ENCODE measurements at places on chromosomes 6 and 20.

DNA sequence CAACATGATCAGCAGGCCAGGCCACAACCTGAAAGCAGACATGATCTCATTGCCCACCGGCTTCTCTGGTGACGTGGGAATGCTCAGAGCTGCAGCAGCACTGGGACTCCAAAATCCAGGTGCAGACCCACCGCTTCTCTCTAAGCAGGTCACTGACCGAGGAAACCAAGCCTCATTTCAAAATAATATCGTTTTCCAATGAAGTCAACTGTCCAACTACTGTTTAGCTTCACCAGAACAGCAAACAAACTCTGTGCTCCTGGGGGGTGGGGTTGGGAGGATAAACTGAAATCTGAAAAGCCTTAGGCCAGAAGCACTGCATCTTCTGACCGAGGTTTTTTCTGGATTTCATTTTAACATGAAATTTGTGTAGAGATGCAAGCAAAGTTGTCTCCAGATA lies at the start of gene GPLD1:
Gene GPLD1, minus strand, starts transcription at position 109 of the 400 bp plus-strand sequence. Its CDS starts 67 bp downstream, at position 42.
- no peak for DNase-seq

DNA sequence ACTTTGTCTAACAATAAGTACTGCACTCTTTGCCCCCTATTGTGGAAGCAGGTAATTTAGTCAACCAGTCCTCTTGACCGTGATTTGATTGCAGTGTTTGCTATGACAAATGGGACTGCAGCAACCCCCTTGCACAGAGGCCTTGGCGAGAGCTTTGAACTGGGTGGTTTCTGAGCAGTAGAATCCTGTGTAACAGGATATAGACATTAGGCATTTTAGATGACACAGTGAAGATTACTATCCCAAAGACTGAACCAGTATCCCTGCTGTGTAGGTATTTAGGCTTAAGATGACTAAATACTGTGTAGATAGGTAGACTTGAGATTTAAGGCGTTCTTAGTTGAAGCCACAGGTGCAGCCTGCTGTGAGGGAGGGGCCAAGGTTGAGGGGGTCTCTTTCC lies 9.9 kb downstream of the DNMT3B start:
- no peak for DNase-seq

DNA sequence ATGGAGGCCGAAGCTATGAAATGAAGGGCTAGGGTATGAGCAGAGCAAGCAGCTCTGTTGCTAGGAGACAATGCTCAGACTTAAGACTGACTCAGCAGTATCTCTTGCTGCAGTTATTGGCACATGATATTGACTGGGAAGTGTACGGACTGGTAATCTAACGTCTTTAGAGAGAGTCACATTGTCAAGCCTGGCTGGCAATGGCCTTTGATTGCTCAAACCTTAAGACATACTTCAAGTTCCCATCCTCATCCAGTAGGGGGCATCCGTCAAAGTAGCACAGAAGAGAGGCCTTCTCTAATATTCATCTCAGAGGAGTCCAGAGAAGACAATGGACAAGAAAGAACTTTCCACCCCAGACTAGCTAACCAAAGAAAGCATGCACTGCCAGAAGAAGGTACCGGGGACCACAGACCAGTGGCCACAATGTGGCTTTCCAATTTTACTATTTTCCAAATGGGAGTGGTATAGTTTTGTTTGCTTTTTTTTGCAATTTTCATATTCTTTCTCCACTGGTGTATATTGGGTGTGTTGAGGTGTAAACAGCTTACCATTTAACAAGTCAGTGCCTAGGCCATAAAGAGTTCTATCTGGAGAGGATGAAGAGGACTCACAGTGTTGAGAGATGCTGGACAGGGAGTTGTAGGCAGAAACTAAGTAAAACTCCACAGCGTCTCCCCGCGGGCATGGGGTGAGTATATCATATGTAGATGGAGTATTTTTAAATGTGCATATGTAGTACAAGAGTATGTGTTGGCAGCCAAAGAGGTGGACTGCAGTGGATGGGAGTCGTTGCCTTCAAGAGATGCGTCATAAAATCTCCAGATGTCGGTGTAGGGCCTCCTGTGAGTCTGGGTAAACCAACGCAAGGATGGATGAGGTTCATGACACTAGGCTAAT lies 36.7 kb downstream of the LRFN2 start:
- peak; percentile 8 for DNase-seq

GRCh38 chr6:4295058-4295782 lies 159.8 kb upstream of the ECI2 start:
- no peak for DNase-seq

GRCh38 chr6:112041535-112041934 lies 12.4 kb upstream of the CCN6 start:
- DNase-seq: no peak

DNA sequence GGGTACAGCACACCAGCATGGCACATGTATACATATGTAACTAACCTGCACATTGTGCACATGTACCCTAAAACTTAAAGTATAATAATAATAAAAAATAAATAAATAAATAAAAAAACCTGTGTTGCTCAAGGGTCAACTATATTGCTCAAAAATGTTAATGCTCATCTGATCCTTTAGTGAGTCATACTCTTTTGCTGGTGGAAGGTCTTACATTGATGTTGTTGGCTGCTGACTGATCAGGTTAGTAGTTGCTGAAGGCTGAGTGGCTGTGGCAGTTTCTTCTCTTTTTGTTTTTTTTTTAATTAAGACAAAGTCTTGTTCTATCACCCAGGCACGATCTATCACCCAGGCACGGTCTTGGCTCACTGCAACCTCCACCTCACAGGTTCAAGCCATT lies 29.6 kb upstream of the SMIM26 start:
- no peak for DNase-seq

DNA sequence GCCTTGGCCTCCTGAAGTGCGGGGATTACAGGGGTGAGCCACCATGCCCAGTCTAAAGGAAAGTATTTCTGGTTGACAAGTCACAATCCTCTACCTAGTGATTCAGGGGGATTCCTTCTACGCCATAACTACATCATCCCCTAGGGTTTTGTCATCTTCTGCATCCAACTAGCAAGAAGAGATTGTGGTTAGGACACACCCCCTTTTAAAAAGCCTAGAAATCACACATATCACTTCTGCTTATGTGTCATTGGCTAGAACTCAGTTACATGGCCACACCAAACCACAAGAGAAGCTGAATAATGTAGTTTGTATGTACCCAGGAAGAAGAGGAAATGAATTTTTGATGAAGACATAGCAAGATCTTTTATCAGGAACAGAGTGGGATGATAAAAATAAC lies 14.7 kb upstream of the CHD6 start:
- no peak for DNase-seq

- no peak for DNase-seq
Measured at GRCh38 chr6:44771647-44772415, 384.3 kb downstream of the CDC5L start.

DNA sequence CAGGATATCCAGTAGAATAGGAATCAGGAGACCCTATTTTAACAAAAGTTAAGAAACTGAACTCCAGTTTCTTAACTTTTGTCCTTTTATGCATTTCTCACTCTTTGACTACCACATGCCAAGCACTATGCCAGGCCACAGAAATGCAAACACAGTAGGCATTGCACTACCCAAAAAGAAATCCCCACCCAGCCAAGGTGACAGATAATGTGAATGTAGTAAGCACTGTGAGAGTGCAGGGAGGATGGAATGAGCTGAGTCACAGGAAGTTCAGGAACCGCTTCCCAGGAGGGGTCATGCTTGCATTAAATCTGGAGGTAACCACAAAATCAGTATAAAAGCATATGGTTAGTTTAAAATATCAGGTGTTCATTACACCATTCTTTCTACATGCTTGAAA lies 20.1 kb upstream of the FAM83C start:
- no peak for DNase-seq

DNA sequence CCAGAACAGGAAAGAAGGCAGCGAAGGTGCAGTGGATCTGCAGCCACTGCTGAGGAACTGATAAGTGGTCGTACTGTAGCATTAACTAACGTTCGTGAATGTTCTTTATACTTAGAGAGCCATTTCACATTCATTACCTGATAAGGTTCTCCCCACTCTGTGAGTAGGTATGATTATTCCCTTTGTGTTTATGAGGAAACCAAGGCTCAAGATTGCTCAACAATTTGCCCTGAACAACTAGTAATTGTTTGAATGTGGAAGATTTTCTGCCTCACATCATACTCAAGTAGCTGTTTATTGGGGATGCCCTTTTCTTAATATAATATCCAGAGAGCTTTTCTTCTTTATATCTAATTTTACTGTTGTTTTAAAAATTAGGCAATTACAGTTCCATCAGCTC lies 24.9 kb upstream of the ELOVL5 start:
- DNase-seq: no peak

- no peak for DNase-seq
Measured at GRCh38 chr6:55499591-55499990, 79.4 kb downstream of the HMGCLL1 start.

- no peak for DNase-seq
Measured at GRCh38 chr6:17021539-17021889, 80.3 kb upstream of the STMND1 start.

GRCh38 chr6:17866876-17867444 lies 120.5 kb downstream of the KIF13A start:
- no peak for DNase-seq

GRCh38 chr6:148075352-148075751 lies 267.3 kb upstream of the SASH1 start:
- DNase-seq: no peak

DNA sequence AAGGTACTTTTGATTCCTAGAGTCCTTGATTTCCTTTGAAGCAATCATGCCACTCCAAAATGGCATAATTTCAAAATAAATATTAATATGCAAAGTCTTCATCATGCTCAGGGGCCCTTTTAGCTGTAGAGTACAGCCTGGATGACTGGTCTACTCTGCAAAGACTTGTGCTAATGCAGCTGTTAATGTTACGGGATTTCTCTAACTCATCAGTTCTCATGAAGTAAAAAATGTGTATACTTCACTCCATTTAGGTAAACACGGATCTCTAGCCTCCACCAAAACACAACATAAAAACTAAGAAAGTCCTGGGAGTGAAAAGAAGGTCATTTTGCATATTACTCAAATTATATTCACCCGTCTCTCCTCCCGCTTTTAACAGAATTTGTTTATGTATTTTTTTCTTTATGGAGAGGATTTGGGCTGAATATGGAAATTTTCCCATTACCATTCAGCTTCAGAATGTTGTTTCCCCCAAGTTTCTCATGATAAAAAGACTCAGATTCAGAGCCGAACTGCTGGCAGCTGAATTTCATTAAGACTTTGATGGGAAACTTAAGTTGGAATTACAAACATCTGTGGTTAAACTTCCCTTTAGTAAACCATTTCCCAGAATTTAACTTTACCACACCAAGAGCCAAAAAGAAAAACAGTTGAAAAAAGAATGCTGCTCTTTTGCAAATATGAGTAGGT lies 8.7 kb downstream of the LAMA4 start:
- DNase-seq: no peak

GRCh38 chr6:83758533-83758932 lies 49.6 kb upstream of the SNAP91 start:
- no peak for DNase-seq

- no peak for DNase-seq
Measured at GRCh38 chr6:80767808-80768207, 661.3 kb downstream of the BCKDHB start.

DNA sequence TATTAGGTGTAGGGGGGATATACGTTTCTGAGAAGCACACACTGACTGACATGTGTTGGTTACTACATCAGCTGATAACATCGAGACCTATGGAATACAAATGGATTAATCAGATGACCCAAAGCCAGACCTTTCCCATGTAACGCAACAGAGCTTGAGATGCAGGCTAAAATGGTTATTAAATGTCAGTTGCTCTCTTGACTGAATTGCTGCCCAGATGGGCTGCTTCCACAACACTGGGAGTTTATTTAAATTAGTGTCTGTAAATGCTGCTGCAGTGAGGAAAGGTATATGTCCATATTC lies 298.8 kb downstream of the PHACTR1 start:
- no peak for DNase-seq

GRCh38 chr6:118305081-118305480 lies 243.0 kb upstream of the PLN start:
- DNase-seq: no peak

DNA sequence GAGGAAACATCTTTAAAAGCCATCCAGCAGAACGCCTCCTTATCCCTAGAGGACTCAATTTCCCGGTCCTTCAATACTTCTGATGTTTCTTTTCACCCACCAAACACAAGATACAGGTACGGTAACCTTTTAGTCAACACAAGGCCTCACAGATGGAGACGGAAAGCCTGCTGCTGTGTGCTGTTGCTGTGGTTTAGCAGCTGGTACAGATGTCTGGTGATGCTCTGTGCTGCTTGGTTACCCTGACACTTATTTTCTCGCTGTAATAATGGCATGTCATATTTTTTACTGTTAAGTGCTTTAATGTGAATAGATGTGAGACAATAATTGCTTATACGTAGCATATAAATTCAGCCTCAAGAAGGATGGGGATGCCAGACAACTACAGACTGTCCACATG lies 25.3 kb downstream of the GMDS start:
- DNase-seq: no peak

Measured in SHP77 (cell line).